GM04503 (cell line): ENCODE measurements at places on chromosomes 16 and 17.

- DNase-seq, result no peak
Observed at GRCh38 chr16:30084816-30085159, 6.9 kb downstream of the TBX6 start.

- no peak for DNase-seq
Observed at GRCh38 chr17:32223703-32224102, 41.9 kb upstream of the RHBDL3 start.

DNA sequence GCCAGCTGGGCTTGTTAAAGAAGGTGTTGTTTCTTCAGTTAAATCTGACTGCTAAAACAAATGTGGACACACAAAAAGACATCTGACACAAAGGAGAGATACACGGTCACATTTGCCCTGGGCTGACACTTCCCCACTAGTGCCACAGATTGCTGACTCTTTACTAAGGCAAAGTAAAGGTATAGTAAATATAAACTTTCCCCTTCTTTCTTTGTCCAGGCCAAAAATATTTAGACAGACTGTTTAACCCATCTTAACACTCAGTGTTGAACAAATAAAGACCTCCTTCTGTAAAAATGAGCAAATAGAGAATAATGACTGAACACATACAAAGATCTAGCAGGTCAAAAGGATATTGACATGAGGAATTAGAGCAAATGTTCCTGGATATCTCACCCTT lies 58.4 kb downstream of the SCNN1G start:
- no peak for DNase-seq

GRCh38 chr17:6638046-6638908 lies 2.2 kb downstream of the KIAA0753 start:
- no peak for DNase-seq

GRCh38 chr16:24728891-24729242 lies 584 bp upstream of the TNRC6A start:
- DNase-seq, result no peak

DNA sequence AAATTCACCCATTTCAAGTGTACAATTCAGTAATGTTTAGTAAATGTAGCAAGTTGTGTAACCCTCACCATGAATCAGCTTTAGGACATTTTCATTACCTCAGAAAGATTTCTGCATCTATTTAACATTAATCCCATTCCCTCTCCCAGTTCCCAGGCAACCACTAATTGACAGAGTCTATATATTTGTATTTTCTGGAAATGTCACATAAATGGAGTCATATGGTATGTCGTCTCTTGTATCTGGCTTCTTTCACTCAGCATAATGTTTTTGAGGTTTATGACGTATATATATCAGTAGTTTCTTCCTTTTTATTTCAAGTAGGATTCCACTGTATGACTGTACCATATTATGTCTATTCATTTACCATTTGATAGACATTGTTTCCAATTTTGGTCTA lies 199.8 kb downstream of the CYB561 start:
- no peak for DNase-seq

DNA sequence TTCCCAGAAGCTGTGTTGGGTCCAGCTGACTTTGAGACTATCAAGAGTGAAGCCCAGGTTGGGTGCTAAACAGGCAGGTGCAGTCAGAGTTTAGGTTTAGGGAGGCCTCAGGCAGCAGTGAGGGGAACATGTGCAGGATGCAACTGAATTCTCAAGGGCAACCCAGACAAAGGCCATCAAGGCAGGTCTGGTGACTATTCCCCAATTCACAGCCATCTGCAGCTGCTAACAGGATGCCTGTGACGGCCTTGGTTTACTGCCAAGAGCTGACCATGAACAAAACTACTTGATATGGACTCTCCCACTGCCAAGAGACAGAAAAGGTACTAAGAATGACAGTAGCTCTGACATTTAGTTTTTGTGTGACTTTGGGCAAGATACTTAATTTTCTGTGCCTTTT lies 45.2 kb upstream of the BCAR1 start:
- DNase-seq, result no peak

- DNase-seq, result no peak
Observed at GRCh38 chr17:78474614-78475146, 96.2 kb downstream of the PGS1 start.

- no peak for DNase-seq
Observed at GRCh38 chr17:7336240-7337175, at the start of gene ACAP1. ACAP1 (plus strand) TSS chr17:7336529; CDS start chr17:7336735, 206 bp downstream.

DNA sequence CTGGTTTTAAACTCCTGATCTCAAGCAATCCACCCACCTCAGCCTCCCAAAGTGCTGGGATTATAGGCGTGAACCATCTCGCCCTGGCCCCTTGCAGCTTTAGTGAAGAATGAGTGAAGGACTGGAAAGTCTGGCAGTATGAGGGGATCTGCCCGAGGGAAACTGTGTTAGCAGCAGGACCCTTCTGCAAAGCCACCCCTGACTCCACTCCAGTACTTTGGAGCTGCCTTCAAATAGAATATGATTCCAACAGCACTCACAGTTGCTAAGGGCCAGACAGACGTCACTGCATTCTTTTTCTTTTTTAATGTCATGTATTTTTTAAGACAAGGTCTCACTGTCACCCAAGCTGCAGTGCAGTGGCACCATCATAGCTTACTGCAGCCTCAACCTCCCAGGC lies 52.3 kb downstream of the KPNA2 start:
- no peak for DNase-seq

- DNase-seq, result no peak
Observed at GRCh38 chr17:50763716-50764475, 3.4 kb downstream of the ANKRD40CL start.

DNA sequence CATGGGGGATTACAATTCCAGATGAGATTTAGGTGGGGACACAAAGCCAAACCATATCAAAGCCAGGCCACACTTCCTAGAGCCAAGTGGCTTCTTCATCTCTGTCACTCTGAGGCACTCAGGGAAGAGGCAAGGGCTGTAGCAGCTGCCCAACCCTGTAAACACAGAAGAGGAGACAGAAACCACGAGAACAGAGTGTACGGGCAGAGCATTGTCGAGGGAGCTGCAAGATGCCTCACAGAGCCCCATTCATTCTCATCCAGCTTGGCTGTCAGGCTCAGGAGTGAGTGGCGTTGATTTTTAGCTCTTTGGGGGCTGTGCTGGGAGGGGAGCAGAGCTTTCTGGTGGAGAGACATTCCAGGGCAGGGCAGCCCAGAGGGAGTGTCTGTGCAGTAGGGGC lies 117.2 kb upstream of the SALL1 start:
- no peak for DNase-seq

DNA sequence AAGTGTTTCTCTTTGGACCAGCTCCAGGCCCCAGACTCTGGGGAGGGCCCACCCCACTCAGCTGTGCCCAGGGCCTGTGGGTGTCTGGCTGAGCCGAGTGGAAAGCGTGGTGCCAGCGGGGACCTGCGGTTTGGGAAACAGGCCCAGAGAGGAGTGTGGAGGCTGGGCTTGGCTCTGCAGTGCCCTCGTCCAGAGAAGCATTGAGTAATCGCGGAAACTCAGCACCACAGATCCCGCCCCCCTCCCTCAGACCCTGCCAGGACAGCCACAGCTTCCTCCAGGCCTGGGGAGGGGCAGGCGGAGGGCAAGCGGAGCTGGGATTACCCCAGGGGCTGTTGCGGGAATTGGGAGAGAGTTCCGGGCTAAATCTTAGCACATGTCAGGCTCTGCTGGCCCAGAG lies 14.6 kb upstream of the PITPNA start:
- peak; percentile 80 for DNase-seq

- DNase-seq, result no peak
Observed at GRCh38 chr17:43349142-43349541, 49.7 kb upstream of the ARL4D start.

- DNase-seq, result no peak
Observed at GRCh38 chr16:19210968-19211367, 42.9 kb downstream of the SYT17 start.

DNA sequence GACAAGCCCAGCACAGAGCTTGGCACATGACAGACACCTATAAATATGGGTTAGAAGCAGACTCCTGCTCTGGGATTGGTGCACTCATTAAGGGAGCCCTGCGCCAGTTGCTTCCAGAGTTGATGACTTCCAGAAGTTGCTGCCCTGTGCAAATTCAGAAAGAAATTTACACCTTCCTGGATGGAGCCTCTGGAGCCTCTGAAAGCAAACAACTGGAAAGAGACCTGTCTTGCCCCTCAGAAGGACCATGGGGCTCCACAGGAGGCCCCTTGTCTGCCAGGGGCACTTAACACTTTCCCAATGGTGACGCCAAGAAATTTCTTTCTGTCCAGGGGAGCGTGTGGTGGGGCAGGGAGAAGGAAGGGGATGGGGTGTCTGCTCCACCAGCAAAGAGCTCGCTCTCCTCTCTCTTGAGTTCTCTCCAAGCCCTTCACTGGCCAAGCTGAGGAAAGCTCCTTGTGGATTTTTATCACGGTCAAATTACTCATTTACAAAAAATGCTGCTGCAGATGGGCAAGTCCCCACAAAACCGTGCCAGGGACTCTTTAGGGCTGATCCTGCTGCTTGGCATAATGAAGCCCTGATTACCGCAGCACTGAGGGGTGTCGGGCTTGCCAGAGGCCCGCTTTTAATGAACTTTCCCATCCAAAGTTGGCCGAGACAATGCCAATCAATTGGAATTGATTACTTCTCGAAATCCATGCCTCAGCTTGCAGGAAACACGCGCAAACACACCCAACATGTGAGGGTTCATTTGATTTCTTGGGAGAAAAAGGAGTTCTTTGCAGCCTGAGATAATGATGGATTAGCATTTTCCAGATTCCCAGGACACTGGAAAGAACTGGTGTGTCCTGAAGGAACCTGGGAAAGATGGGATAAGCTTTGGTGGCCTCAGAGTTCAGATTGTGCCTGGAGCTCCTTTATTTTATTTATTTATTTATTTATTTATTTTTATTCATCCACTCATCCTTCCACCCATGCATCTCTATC lies 583.6 kb upstream of the CDH5 start:
- peak; percentile 80 for DNase-seq

GRCh38 chr16:50505115-50505514 lies 43.1 kb upstream of the NKD1 start:
- DNase-seq, result no peak

DNA sequence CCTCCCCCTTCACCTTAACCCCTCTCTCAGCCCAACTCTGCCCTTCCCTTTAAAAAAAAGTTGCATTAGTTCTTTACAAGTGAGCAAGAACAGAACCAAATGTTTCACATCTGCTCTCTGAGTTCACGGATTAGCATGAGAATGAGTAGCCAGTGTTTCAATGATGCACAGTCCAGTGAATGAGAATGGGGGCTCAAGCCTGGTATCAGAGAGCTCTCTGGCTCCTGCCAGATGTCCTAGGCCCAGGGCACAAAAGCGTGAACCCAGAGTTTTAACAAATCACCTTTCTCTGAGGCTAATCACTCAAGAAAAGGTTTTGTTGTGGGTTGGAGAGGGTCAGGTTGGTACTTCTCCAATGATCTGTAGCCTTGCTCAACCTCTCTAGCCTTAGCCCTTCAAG lies 41.5 kb upstream of the HS3ST3A1 start:
- no peak for DNase-seq

DNA sequence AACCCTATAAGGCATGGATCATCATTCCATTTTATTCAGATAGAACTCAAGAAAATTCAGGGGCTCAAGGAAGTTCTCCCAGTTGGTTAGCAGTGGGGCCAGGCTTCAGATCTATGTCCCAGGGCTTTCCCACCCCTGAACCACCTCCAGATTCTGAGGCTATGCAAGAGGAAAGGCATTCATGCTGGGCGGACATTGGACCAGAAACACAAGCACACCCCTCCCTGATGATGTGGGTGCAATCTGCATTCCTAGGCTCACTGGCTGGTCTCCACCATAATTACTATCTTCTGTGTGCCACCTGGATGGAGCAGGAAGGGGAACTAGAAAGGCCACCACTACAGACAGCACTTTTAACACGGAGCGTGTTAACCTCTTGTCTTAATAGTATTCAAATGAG lies 63.2 kb upstream of the ASIC2 start:
- no peak for DNase-seq

GRCh38 chr17:82956726-82957468 lies 117.1 kb upstream of the ZNF750 start:
- DNase-seq, result no peak

GRCh38 chr16:49442805-49443204 lies 69.2 kb downstream of the C16orf78 start:
- no peak for DNase-seq

- DNase-seq, result no peak
Observed at GRCh38 chr16:89048871-89049422, 44.7 kb upstream of the ACSF3 start.

GRCh38 chr17:4341616-4341977 lies 24.9 kb downstream of the UBE2G1 start:
- DNase-seq, result no peak

GRCh38 chr16:26762594-26762993 lies 304.1 kb upstream of the C16orf82 start:
- no peak for DNase-seq

GRCh38 chr16:89253548-89254287 lies 36.2 kb downstream of the ZNF778 start:
- no peak for DNase-seq
